ENCODE measurements at places on chromosomes 5 and 9. TPM values are rescaled to one million over a fixed set of nuclear protein-coding genes. Genes with fewer than 3 reads are reported as not detected.

RARS1 gene
- 89.5 TPM for total RNA-seq

SLC6A3 gene
- total RNA-seq, result 0.09 TPM

PIP5KL1 gene
- total RNA-seq, result 1.4 TPM

KIF4B gene
- 0.05 TPM for total RNA-seq

PCA3 gene
- total RNA-seq, result not detected

PIP5K1B gene
- total RNA-seq, result not detected

ABO gene
- total RNA-seq, result not detected

TXNDC8 gene
- total RNA-seq, result not detected

REEP2 gene
- total RNA-seq, result 8.1 TPM

SGCD gene
- total RNA-seq, result 4.5 TPM

NEURL1B gene
- 3.3 TPM for total RNA-seq

ZNF169 gene
- total RNA-seq, result 2.1 TPM

SEMA5A gene
- total RNA-seq, result not detected

NUTM2F gene
- not detected for total RNA-seq

PAX5 gene
- total RNA-seq, result not detected

PRRX2 gene
- 8.7 TPM for total RNA-seq

NTNG2 gene
- 1.6 TPM for total RNA-seq

SLC45A2 gene
- total RNA-seq, result 0.05 TPM

GABRA1 gene
- not detected for total RNA-seq
